ENCODE measurements at places on chromosomes 2 and 18.

GRCh38 chr2:196399096-196399495 is 227.7 kb upstream of the STK17B start:
- DNase-seq = no peak

DNA sequence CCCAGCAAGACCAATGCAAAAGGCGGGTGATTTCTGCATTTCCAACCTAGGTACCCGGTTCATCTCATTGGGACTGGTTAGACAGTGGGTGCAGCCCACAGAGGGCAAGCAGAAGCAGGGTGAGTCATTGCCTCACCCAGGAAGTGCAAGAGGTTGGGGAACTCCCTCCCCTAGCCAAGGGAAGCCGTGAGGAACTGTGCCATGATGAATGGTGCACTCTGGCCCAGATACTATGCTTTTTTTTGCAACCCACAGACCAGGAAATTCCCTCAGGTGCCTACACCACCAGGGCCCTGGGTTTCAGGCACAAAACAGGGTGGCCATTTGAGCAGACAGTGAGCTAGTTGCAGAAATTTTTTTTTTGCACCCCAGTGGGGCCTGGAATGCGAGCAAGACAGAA is 662.6 kb upstream of the ACVR2A start:
- DNase-seq = peak; percentile 45

GRCh38 chr2:234218266-234219045 is 168.0 kb downstream of the SPP2 start:
- no peak for DNase-seq

- DNase-seq = no peak
These were observed 12.6 kb upstream of the KCMF1 start for GRCh38 chr2:84958135-84959059.

DNA sequence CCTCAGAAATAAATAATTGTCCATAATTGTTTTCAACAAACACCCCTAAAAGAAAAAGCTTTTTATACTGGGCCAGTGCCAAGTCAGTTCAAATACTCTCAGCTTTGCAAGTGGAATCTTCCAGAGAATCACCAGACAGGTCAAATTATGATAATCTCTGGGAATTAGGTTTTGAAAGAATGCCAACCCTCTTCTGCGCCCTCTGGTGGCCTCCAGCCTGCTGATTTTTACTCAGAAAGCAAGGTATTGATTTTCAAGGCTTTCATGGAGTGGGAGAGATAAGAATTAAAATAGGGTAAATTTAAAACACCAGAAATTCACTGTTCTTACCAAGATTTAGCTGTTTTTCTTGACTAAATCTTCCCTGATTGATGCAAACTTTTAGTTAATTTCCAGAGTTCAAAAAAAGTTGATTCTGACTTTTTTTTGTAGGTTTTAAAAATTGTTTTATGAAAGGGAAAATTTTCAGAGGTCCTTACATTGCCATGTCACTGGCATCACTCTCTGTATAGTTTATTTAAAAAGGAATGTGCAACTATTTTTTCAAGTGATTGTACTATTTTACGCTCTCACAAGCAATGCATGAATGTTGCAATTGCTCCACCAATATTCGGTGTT is 282.9 kb upstream of the TNP1 start:
- no peak for DNase-seq

All from T-helper 9 cell (primary cell).